ENCODE measurements at places on chromosomes 7 and 10.

DNA sequence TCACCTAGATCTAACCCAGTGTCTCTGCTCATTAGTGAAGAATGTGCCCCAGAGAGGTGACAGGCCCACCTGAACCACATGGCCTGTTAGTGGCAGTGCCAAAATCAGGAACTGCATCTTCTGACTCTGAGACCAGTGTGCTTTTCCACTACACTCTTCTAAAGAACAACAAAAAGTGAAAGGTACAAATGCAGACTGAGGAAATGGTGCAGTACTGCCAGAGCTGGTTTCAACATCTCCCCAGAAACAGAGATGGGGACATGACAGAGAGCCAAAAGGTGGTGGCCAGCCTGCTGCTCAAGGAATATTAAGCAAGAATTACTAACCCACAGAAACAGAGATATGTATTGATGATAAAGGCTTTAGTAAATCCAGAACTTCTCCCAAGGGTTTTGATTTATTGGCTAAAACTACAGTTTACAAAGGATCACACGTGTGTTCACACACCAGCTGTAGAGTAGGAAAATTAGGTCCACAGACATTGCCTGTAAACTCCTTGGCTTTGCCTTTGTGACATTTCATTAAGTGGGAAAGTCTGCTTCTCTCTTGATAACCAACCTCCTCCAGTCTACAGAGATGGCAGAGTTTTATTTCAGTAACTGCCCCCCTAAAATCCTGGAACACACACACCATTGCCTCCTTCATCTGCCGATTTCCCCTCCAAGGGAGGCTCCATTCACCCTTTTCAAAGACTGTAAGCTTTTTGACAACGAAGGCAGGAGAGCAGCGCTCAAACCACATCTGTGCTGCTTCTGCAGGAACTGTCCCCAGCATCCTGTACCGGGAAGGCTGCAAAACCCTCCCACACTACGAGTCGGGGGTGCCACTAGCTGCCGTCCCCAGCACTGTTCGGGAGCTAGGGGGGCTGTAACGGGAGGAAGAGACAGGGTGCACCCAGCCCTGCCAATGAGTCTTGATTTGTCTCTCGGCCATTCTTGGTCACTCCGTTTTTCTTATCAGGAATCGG is 29.8 kb downstream of the GSDME start:
- DNase-seq, result no peak

- no peak for DNase-seq
Measured at GRCh38 chr7:114345494-114345893, 69.1 kb upstream of the FOXP2 start.

DNA sequence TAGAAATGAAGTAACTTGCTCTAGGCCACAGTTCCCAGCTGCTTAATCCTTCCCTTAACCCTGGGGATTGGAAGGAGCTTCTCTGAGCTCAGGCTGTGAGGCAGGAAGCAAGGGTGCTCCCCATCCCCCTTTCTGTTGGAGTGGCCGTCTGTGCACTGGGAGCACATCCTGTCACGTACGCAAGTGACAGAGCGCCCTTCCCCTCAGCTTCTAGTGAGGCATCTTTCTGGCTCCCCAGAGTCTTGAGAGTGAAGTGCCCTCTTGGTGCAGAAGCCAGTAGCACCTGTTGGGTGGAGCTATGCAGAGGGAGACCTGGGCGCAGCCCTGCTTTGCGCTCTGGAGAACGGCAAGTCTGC is 47.8 kb downstream of the SHH start:
- no peak for DNase-seq

DNA sequence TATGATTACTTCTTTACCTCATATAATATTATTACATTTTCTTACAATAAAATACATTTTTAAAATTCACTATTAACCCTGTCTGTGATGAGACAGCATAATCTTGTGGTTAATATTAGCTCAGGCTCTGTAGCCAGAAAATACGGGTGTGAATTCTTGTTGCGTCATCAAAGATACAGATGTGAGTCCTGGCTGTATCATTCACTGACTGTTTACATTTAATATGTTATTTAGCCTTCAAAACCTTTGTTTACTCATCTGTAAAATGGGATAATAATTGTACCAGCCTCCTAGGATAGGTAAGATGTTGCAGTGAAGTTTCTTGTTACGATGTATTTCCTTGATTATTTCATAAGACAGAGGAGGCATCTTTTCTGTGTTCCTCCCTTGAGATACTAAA is 184.7 kb upstream of the PRPS1L1 start:
- DNase-seq, result no peak

DNA sequence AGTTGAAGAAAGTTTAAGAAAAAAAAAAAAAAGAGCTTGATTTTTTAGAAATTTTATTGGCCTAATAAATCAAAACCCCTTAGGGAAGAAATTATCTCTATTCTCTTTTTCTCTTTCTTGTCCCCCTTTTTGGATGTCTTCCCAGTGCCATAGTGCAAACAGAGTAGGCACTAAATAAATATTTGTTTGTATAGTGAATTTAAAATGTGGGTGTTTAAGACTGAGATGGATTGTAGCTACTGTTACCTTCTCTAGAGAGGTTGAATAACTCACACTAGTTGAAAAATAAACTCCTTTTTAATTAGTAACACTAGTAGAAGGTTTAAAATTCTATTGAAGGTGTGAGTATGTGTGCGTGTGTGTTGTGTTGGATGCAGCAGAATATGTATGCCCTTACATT is 783.8 kb downstream of the NXPH1 start:
- no peak for DNase-seq

GRCh38 chr10:58512491-58513187 is at the start of gene BICC1:
Gene BICC1, plus strand, starts transcription at chr10:58512872. Its CDS starts 272 bp downstream, at chr10:58513144.
- DNase-seq, result no peak

- no peak for DNase-seq
Measured at GRCh38 chr10:71475243-71475871, 78.6 kb downstream of the CDH23 start.

GRCh38 chr7:41925946-41926345 is 223.1 kb upstream of the INHBA start:
- no peak for DNase-seq

- no peak for DNase-seq
Measured at GRCh38 chr10:106336874-106337273, 827.6 kb downstream of the SORCS1 start.

- DNase-seq, result no peak
Measured at GRCh38 chr10:101564490-101564991, 23.5 kb downstream of the POLL start.

GRCh38 chr7:143485500-143485899 is 7.8 kb downstream of the TAS2R41 start:
- no peak for DNase-seq

DNA sequence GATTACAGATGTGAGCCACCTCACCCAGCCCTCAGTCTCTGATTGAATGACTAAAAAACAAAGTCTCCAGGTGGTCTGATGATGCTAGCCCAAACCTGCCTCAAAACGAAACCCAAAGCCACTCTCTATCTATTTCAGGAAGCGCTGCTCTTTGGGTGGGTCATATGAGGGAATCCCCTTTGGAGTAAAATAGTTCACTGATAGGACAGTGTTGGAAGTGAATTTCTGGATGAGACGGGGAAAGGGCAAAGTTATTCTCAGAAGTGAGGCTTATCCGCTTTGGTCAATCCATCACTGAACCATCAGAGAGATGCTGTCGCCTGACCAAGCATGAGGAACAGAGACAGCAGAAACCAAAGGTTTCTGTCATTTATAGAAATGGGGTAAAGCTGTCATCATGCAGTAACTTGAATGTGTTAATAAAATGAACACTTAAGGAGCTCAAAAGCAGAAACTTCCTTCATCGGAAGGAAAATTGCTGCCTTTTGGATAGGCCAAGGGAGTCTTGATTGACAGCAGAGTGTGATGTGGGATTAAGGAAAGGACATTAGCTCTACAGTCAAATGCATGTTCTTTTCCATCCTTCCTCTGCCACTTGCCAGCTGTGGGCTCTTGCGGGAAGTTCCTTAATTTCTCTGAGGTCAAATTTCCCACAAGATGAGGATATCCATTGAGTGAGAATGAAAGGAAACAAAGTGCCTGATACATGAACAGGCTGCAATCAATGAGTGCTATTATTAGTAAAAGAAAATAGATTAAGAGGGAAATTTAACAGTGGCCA is 64.9 kb upstream of the C1QL3 start:
- DNase-seq, result no peak
